ENCODE measurements at places on chromosomes 6 and 20.

DNA sequence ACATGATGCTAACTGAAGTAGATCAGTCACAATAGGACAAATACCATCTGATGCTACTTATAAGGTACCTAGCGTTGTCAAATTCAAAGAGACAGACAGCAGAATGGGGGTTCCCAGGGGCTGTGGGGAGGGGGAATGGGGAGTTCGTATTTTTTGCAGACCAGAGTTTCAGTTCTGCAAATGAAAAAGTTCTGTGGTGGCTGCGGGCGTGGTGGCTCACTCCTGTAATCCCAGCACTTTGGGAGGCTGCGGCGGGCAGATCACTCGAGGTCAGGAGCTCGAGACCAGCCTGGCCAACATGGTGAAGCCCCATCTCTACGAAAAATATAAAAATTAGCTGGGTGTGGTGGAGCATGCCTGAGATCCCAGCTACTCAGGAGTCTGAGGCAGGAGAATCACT, 68.1 kb downstream of the SLC22A23 start:
- DNase-seq = no peak

DNA sequence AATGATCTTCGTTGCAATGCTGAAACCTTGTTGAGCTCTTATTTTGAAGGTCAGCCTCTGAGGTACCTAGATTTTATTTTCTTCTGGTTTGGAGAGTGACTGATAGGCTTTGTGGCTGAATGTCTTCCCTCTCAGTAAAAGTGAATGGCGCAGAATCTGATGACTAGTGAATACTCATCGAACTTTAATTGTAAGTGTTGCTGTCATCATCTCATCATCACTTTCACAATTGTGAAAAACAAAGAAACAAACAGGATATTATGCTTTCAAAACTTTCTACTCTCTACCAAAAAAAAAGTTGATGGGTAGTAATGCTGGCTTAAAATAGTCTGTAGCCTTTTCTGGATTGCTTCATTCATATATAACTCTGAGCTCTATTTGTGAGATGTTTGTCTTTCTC, 239.5 kb upstream of the RAB32 start:
- DNase-seq = peak; percentile 77

GRCh38 chr6:2581011-2581410, 169.7 kb downstream of the MYLK4 start:
- no peak for DNase-seq

DNA sequence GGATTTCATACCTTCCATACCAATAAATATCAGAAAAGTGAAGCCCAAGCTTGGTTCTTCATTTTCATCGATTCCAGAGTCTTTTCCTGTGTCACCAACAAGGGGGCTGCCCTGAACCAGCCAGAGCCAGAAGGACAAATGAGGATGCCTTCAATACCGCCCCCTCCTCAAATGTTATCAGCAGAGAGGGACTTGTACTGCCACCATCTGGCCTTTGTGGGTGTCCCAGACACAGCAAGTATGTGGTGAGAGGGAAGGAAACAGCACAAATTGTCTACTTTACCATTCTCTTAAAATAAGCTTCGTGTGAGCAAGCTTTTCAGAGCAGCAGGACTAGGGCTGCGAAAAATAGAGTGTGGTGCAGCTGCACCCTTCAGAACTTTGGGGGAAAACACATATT, 165.3 kb downstream of the SOBP start:
- DNase-seq = no peak

DNA sequence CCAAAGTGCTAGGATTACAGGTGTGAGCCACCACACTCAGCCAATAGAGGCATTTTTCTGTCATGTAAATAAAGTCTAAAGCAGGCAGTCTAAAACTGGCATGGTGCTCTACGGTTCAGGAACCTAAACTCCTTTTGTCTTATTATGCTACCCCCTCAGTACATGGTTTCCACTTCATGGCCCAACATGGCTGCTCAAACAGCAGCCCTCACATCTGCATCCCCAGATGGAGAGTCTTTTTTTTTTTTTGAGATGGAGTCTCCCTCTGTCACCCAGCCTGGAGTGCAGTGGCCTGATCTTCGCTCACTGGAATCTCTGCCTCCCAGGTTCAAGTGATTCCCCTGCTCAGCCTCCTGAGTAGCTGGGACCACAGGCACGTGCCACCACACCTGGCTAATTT, 38.3 kb downstream of the SLC52A3 start:
- no peak for DNase-seq

DNA sequence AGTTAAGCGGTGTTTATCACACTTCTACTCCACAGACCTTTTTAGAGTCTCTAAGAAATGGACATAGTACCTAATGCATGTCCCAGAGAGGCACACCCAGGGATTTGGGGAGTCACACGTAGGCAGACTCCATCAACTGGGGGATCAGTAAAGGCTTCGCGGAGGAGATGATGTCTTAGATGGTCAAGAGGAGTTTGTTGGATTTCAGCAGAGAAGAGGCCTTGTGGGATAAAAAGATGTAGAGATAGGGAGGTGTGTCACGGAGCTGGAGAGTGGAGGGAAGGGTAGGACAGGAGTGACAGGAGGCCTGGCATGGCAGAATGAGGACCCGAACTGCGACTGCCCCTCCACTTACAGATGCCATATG, 9.1 kb downstream of the DYNLRB1 start:
- DNase-seq = no peak

GRCh38 chr20:40651151-40651550, 37.9 kb downstream of the MAFB start:
- peak; percentile 59 for DNase-seq

GRCh38 chr6:44965708-44966107, 362.4 kb upstream of the RUNX2 start:
- no peak for DNase-seq

- DNase-seq = peak; percentile 12
These were observed 552.3 kb upstream of the CITED2 start for GRCh38 chr6:139926711-139927110.

GRCh38 chr6:111175109-111175508, 87.8 kb downstream of the SLC16A10 start:
- DNase-seq = peak; percentile 20

GRCh38 chr20:17617212-17617867, 47.5 kb downstream of the DSTN start:
- DNase-seq = no peak

DNA sequence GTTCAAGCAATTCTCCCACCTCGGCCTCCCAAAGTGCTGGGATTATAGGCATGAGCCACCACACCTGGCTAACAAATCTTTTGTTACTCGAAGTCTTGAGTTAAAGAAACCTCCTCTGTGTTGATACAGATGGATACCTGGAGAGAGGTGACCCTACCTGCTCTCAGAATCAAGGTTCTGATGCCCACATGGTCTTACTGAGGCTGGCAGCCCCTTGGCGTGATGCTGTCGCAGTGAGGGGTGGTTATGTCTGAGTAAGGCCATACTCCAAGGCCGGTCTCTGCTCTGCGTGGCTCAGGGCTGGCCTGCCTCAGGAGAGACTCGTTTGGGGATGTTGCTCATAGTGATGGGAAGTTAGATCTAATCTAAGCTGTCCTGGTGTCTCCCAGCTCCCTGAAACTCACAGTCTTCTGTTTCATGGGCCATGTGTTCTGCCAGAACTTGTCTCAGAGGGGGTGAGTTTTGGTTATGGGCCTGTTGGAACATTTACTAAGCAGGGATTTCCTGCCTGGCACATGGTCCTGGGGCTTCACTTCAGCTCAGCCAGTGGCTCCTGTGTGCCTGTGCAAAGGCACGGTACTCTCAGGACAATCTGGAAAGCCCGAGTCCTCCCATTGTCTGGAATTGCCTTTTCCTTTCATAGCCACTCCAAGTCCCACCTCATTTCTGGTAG, 17.5 kb upstream of the TRAF3IP2 start:
- DNase-seq = no peak

DNA sequence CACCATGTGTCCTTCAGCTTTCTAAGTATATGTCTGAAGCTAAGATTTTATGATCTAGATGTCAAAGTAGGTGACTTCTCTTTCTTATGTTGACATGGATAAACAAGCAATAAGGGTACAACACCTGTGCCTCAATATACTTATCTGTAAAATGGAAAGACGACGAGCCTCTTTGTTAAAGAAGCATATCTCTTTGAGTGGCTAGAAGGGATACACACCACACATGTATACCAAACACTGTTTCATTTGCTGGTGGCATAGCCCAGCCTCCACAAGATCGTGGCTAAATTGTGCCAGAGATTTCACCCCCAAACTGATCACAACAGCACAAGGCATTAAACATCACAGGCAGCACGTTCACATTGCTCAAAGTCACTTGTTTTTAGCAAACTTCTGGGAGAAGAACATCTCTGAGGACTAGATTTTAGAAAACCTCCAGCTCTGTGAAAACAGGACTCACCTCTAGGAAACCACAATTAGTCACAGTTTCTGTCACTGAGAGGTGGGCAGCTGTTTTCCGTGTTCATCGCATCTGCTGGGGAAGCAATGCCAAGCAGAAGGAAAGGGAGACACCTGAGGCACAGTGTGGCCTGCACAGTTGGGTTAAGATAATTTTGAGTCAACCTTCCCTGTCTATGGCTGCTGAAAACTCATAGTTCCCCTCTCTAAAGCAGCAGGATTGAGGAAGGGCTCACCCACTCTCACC, 263.0 kb upstream of the PLCB4 start:
- no peak for DNase-seq

- peak; percentile 75 for DNase-seq
These were observed 61.2 kb downstream of the GCLC start for GRCh38 chr6:53483423-53484353.

GRCh38 chr6:111562246-111562645, 43.4 kb downstream of the TRAF3IP2 start:
- DNase-seq = no peak

DNA sequence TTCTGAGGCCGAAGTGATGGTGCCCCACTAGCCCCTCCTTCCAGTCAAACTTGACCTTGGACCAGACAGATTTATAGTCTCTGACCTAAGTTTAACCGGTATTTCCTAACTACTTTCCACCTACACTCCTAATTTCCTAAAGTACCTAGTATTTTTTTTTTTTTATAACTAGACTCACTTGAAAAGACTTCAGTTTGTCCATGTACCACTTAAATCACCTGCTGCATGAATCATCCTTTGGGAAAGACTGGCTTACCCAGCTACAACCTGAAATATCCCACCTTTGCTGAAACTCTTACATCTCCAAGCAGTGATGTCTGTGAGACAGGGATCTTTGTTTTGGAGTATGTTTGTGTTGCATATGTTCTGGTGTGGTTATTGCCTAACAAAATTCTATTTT, 71.1 kb downstream of the ZDHHC14 start:
- DNase-seq = no peak

DNA sequence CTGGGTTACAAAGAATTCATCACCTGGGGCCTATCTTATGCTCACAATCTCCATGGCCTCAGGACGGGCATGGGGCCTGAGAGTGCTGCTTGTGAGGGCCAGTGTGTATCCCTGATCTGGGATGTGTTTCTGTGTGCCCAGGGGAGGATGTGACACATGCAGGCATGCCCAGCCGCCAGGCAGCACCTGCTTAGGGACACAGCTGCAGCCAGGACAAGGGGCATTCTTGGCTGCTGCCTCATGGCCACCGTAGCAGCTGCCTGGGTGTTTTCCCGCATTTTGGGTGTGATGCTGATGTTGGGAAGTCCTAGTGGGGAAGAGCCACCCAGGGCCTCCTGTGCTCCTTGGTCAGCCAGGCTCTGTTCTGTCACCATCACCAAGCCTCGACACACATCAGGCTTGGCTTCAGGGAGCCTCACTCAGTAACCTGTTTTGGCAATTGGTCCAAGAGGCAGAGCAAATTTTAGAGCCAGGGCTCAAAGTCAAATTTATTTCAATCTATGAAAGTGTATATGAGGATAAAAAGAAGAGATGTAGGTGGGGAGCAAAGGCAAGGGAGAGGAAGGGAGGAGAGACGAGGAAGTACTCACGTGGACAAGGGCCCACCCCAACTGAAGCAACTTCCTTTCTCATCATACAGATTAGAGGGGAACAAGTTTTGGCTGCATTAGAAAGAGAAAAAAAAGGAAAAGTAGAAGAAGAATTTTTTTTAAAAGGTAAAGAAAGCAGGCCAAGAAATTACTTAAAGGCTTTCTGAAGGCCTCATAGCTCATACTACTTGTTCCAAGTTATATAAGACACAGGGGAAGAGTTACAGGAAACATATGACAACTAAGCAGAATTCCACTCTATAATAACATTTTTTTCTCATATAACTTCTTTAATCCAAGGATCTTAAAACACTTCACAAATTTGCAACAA, 269.9 kb upstream of the SUPT3H start:
- no peak for DNase-seq

DNA sequence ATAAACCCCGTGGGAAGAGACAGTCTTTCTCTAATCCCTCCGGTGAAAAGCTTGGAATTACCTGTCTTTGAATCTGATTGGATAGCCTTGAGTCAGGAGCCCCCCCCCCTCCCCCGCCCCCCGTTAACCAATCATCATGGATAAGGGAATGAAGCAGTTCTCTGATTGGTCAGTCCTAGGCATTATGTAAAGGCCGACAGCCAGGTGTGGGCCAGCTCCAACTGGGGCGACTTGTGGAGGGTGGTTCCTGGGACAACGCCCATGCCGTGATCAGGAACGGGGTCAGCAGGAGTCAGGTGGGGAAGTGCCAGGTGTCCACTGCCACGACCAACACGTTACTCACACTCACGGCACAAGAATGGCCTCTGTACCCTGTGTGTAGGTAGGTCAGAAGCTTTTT, 406.8 kb upstream of the SULF2 start:
- no peak for DNase-seq

DNA sequence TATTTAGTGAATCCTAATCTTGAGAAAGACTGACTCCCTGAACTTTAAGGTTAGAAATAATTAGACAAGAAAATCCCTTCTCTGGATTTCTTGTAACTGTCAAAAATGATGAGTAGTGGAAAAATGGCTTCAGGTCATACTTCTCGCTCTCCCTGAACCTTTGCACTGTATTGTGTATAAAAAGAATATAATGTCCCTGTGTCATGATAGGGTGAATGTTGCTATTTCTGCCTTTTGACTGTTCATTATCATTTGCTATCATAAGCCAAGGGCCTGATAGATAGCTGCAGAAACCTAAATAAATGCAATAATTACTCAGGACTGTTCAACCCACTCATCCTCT, 39.3 kb downstream of the ALDH8A1 start:
- DNase-seq = no peak

GRCh38 chr6:109143191-109143590, 47.9 kb downstream of the CEP57L1 start:
- DNase-seq = no peak

GRCh38 chr6:114690625-114691024, 347.8 kb upstream of the HS3ST5 start:
- no peak for DNase-seq

DNA sequence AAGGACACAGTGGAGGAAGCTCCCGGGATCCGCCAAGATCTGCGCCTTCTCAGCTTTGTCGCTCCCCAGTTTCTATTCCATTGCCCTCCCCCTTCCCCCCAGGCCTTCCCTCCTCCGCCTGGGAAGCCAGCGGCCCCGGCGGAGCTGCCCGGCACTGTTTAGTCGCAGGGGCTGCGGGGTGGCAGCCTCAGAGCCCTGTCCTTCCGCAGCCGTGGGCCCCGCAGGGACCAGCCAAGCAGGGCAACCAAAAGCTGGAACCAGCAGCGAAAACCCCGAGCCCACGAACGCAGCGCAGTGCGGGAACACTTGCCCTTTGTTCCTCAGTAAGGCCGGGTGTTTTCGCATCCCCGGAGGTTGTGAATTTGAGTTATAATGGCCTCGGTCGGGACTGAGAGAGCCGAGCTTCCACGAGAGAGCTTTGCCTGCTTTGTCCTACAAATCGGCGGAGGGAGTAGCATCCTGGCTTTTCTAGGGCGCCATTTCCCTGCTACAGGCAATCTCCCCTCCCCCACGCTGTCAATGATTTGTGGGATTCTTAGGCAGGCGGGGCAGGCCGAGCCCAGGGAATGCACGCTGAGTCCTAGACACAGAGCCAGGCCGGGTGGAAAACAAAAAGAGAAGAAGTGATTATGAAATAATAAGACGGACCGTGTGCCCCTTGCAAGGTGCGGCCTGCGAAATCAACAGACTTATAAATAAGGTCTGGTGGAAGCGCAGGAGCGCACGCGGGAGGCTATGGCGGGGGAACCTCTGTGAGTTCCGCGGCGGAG, 4.0 kb upstream of the TUBB2B start:
- DNase-seq = peak; percentile 14
